Stimulated activated CD8-positive, alpha-beta memory T cell treated with anti-CD3 and anti-CD28 coated beads, Interleukin-2, amount 100 ng/mL, for 1 hour (primary cell): ENCODE measurements at places on chromosomes 5 and 9.

DNA sequence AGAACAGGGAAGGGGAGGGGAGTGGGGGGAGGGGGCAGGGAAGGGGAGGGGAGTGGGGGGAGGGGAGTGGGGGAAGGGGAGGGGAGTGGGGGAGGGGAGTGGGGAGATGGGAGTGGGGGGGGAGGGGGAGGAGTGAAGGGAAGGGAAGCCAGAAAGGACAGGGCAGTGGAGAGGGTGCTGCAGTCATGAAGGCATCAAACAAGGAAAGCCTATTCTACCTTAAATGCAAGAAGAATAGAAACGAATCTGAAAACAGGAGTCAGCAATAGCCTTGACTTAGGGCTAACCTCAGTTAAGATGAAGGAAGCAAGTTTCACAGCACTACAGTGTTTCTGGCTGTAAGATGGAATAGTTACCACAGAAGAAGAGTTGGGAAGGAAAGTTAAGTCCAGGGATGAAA lies 59.5 kb downstream of the CAMSAP1 start:
- DNase-seq = no peak

- DNase-seq = no peak
Measured at GRCh38 chr5:149745212-149745942, 15.3 kb downstream of the PPARGC1B start.

GRCh38 chr5:118314931-118315330 lies 673.4 kb downstream of the DTWD2 start:
- no peak for DNase-seq

- DNase-seq = no peak
Measured at GRCh38 chr5:149748471-149749094, 18.5 kb downstream of the PPARGC1B start.

DNA sequence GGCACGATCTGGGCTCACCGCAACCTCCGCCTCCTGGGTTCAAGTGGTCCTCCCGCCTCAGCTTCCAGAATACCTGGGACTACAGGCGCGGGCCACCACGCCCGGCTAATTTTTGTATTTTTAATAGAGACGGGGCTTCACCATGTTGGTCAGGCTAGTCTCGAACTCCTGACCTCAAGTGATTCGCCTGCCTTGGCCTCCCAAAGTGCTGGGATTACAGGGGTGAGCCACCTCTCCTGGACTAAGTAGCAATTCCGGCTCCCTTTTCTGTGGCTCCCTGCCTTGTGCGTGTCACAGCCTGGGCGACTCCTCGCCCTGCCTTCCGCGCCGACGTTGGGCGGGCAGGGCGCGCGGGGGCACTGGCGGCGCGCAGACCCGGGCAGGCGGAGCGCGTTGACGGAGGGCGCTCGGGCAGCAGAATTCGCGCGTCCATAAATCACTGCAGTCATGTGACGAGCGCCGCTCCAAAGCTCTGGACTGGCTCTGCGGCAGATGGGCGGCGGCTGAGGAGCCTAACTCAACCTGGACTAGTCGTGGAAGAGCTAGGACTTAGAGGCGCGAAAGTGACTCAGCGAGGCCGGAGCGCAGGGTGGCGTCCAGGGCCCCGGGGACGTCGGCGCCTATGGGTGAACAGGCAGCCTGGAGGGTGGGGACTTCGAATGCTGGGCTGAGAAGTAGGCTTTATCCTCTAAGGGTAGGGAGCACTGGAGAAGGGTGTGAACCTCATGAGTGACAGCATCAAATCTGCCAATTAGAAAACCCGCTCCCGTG lies 1.4 kb upstream of the CIZ1 start:
- DNase-seq = peak; percentile 28

GRCh38 chr5:56800186-56800585 lies 15.2 kb upstream of the MAP3K1 start:
- no peak for DNase-seq

GRCh38 chr5:94250985-94251384 lies 367.4 kb downstream of the KIAA0825 start:
- no peak for DNase-seq
